ENCODE measurements at places on chromosomes 6 and 20.
A peak's percentile ranks its signal among the peaks of the same experiment; 100 is the strongest.

- DNase-seq, result no peak
Measured at GRCh38 chr6:37982317-37982716, 162.8 kb downstream of the ZFAND3 start.

GRCh38 chr20:37564388-37565133 lies 36.9 kb upstream of the BLCAP start:
- peak; percentile 76 for DNase-seq

GRCh38 chr6:87656857-87657256 lies 45.2 kb downstream of the AKIRIN2 start:
- DNase-seq, result no peak

DNA sequence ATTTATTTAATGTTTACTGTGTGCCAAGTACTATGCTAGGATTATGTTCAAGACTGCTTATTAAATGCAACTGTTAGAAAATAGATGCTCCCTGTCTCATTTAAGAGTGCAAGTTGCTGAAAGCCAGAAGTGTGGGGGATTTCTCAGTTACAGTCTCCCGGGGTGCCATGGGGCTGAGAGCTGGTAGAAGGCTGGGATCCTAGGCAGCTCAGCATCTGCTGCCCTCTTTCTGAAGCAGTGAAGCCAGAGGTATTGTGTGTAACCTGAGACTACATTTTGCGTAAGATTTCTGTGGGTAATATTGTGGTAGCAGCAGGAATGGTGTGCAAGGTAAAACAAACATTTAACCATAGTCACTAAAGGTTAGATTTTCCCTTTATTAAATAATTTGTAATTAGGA lies 120.6 kb downstream of the AKAP7 start:
- DNase-seq, result no peak

DNA sequence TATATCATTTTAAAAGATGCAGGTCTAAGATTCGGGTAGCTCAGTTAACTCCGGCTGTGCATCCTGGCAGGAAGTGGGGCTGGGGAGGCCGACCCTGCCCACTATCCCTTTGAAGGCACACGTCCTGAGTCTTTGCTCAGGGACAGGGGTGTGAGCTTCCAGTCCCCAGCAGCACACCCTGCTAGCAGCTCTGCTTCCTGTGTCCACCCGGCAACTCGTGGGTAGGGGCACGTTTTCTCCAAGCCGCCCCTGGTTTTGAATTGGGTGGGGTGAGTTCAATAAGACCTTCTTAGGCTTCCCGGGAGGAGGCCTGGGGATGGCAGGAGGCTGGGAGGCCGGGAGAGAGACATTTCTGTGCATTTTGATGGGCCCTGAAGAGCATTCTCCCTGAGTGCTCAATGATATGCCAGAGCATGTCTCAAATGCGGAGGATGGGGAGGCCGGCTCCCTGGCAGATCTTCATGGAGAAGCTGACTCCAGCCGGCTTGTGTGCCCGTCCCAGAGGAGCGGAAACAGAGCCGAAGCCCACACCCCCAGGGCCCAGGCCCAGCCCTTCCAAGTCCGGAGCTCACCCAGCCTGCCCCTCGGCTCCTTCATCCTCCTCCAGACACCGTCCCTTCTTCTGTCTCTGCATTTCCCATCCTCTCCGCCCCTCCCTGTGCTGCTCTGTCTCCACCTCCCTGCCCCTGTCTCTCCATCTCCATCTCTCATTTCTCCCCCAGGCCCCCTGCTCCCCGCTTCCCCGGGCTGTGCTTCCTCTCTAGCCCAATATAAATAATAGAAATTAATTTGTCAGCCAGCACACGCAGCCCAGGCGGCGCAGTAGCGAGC lies 36.3 kb upstream of the ZFAND3 start:
- peak; percentile 53 for DNase-seq
